Ovary (tissue), 10 donors: ENCODE measurements at places on chromosomes 3 and 15.

- no peak for DNase-seq
These were observed 28.9 kb downstream of the PDE8A start for GRCh38 chr15:85010386-85011159.

DNA sequence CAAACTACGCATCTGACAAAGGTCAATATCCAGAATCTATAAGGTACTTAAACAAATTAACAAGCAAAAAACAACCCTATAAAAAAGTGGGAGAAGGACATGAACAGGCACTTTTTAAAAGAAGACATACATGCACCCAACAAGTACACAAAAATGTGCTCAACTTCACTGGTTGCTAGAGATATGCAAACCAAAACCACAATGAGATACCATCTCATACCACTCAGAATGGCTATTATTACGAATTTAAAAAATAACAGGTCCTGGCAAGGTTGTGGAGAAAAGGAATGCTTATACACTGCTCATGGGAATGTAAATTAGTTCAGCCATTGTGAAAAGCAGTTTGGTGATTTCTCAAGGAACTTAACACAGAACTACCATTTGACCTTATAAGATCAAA, 175.6 kb upstream of the MLF1 start:
- DNase-seq: no peak

- no peak for DNase-seq
These were observed 11.8 kb upstream of the FBXO22 start for GRCh38 chr15:75891895-75892294.

GRCh38 chr15:61032600-61033286, 196.4 kb downstream of the RORA start:
- DNase-seq: no peak

GRCh38 chr3:111282024-111282423, 210.4 kb downstream of the NECTIN3 start:
- no peak for DNase-seq

GRCh38 chr3:98577178-98577895, 16.1 kb downstream of the CPOX start:
- DNase-seq: no peak

DNA sequence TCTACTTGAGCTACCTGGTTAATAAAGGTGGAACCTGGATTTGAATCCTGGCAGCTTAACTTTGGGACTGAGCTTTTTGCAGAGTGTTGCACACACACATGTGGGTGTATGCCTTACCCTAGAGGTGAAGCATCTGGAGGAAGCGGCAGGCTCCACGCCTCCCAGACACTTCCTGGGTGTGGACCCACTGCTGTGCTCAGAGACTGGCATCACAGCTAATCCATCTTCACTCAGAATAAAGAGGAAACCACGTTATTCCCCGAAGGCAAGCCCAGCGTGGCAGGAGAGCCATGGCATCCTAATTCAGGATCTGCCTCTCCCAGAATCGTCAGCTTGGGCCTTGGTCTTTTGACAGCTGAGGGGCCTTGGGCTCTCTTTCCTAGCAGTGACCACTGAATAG, 25.5 kb downstream of the CCDC13 start:
- no peak for DNase-seq

DNA sequence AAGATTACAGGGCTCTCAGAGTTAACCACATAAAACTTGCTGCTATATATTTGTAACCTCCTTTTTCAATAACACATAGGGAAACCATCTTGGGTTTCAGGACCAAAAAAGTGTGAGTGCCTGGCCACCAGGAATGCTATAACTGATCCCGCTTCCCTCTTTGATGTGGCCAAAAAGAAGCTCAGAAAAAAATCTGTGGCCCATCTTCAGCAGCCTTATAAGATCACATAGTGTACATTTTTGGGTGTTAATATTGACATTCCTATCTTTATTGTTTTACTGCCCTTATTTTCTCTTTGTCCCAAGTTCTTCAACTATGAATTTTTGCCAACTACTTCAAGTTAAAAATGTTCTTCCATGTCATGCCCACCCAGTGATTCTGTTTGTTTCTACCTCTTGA, 102.8 kb downstream of the LIPC start:
- DNase-seq: no peak

DNA sequence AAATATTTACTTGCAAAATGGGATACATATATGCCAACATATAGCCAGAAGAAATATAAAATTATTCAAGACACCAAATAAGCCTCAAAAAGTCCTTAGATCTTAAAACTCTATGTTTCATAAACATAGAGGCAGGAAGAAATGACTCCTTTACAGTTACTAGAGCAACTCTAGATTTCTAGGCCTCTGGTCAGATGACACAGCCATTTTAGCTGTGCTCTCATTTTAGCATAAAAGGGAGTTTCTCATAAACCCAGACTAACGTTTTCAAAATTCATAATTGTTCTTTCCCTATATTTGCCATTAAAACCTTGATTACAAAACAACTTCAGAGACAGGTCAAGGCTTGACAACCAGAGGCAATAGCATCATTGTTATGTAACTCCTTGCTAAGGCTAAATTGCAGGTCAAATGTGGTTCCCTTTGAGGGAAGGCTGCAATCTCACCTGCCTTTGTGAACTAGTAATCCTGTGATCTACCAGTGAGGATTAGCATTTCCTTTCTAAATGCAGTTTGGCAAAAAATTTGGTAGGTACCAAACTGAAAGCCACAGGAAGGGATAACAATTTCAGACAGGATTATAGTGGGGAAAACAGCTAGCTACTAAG, 8.2 kb downstream of the THOC7 start:
- DNase-seq: no peak

DNA sequence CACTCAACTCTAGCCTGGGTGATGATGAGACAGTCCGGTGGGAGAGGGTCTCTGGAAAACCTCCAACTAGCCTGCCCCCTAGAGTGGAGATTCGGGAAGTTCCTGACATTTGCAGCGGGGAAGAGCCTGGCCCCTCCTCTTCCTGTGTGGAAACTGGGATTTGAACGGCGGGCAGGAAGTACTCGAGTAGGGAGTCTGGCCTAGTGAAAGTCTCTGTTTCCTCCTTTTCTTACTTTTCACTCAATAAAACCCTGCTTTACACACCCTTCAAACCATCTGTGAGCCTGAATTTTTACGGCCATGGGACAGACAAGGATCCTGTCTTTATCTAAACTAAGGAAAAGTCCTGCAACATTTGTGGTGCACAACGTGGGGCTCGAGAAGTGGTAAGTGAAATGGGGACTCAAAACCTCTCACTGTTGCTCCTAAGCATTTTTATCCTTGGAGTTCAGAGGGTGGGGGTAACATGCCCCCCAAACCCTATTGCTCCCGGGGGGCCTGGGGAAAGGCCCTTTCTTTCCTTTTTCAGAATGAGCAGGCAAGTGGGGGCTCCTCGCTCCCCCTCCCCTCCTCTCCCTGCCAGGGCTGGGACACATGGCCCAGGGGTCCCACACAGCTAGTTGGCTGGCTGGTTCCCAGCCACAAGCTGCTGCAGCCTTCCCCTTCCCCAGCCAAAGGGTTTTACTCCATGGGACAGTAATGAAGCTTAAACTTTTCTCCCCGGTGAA, 224.7 kb upstream of the GBE1 start:
- DNase-seq: no peak

- DNase-seq: no peak
These were observed 367.6 kb upstream of the NDN start for GRCh38 chr15:24054547-24055245.

DNA sequence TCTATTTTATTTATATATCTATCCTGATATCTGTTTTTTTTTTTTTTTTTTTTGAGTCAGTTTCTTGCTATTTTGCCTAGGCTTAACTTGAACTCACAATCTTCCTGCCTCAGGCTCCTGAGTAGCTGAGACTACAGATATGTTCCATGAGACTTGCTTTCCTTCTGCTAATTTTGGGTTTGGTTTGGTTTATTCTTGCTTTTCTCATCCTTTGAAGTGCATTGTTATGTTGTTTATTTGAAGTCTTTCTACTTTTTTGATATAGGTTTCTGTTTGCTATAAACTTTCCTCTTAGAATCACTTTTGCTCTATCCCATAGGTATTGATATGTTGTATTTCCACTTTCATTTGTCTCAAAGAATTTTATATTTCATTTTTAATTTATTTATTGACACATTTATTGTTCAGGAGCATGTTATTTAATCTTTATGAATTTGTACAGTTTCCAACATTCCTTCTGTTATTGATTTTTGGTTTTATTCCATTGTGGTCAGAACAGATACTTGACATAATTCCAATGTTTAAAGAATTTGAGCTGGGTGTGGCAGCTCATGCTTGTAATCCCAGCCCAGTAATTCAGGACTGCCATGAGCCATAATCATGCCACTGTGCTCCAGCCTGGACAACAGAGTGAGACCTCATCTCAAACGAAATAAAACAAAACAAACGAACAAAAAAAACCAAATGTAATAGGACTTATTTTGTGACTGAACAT, 62.3 kb upstream of the PLSCR4 start:
- DNase-seq: no peak

GRCh38 chr3:195441476-195441991, 1.3 kb downstream of the ACAP2 start:
- DNase-seq: no peak

- DNase-seq: no peak
These were observed 66.8 kb downstream of the SLC6A11 start for GRCh38 chr3:10882851-10883250.

DNA sequence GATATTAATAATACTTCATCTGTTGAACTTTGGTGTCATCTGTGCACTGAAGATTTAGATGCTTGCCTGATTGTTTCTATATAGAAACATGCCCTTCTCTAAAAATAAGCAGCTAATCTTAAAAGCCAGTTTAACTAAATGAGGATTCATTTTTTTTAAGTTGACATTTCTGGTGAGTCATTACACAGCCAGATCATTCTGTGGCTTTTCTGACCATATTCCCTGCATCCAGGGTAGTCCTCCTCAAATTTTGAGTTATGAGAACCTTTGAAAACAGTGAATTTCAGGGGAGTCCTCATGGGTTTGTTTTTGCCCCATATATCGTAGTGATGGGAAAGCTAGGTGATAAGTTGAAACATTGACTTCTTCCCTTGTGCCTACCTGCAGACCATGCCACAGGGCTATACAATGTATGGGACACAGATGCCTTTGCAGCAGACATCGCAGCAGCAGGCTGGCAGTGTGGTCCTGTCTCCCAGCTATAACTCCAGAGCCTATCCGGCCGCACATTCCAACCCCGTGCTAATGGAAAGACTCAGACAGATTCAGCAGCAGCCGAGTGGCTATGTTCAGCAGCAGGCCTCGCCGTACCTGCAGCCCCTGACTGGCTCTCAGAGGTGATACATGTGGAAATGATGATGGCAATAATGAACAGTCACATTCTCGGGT, 26.5 kb upstream of the P2RY12 start:
- DNase-seq: no peak

- DNase-seq: no peak
These were observed 256.1 kb upstream of the TLE3 start for GRCh38 chr15:70353606-70354345.

DNA sequence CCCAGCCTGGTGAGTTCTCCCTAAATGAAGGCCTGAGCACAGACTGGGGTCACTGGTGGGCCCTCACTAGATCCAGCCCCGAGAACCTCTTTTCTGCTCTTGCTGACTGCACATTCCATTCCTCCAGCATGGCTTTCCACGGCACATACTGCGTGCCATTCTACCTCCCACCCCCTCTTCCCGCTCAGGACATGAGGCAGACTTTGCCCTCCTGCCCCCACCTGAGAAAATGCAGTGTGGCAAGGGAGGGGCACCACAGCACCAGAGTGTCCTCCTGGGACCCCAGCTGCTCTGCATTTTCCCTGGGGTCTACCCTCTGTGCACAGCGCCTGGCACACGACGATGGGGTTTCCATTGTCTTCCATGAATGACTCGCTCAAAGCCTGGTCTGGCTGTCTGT, 6.1 kb upstream of the SLCO2A1 start:
- no peak for DNase-seq

- no peak for DNase-seq
These were observed 4.7 kb upstream of the THSD4 start for GRCh38 chr15:71110405-71111180.
